Neuronal stem cell (in vitro differentiated cells): ENCODE measurements at places on chromosomes 16 and 17.

- H3K4me1 ChIP-seq = peaks cover 2% of the 10 kb centered on the region
- peak; percentile 58 for DNase-seq
- no peaks in the 10 kb centered on the region for H3K27me3 ChIP-seq
- H3K4me3 ChIP-seq = no peak overlapping the region
Measured at GRCh38 chr16:22948603-22949368, 134.8 kb downstream of the HS3ST2 start.

DNA sequence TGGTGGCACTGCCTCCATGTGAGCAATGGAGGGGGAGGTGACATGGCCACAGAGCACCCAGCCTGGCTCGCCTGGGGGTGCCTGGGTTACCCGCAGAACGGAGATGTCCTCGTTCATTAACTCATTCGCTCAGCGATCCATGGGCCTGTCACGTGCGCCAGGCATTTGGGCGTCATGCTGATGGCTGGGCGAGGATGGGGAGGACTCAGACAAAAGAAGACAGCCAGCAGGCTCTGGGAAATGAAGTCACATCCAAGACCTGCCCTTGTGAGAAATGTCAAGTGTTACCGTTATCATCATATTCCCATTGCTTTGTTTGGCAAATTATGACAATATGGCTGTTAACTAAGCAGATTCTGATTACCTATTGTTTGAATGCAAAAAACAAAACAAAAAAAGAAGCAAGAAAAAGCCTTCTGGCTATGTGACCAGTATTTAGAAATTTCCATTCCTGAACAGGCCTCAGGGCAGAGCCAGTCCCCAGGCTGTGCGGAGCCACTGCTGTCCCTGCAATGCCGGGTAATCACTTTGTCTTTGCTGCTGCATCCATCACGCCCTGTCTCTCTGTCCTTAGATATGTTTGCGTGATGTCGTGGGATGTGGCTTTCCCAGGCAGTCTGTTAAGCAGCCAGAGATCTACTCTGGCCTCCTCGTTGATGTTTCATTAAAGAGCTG is 57.9 kb downstream of the CMIP start:
- H3K27me3 ChIP-seq = no peaks in the 10 kb centered on the region
- no peak overlapping the region for H3K27ac ChIP-seq
- H3K36me3 ChIP-seq = peaks cover 1% of the 10 kb centered on the region
- peaks cover 5% of the 10 kb centered on the region for H3K4me1 ChIP-seq

DNA sequence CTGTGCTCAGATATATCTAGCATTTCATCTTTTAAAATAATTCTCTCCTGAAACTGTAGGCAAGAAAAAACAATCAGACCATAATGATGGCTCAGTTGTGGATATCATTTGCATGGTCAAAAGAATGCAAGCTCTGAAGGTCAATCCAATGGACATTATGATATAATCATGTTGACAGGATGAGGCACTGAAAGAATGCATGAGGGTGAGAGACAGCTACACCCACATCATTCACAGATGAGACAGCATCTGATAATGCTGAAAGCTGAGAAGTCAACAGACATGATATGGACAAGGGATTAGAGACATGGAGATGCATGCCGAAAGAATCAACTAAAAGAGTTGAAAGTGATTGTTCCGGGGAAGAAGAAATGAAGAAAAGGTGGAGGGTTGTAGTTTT is 346.4 kb upstream of the CDH5 start:
- no peak overlapping the region for H3K4me3 ChIP-seq
- no peak overlapping the region for H3K27ac ChIP-seq
- no peak for DNase-seq
- no peaks in the 10 kb centered on the region for H3K4me1 ChIP-seq

- H3K4me3 ChIP-seq = peak overlapping the region; percentile 99
- no peaks in the 10 kb centered on the region for H3K27me3 ChIP-seq
- peaks cover 12% of the 10 kb centered on the region for H3K4me1 ChIP-seq
- DNase-seq = peak; percentile 24
- peak overlapping the region; percentile 26 for H3K27ac ChIP-seq
Measured at GRCh38 chr16:1771864-1772361, 570 bp upstream of the NME3 start.
